ENCODE measurements at places on chromosomes 3 and 15.

GRCh38 chr3:60552581-60552980 is 698.7 kb downstream of the FHIT start:
- DNase-seq: no peak

GRCh38 chr15:58761010-58761388 is 10.1 kb upstream of the MINDY2 start:
- DNase-seq: peak; percentile 17

- DNase-seq: no peak
Measured at GRCh38 chr15:39478996-39479395, 101.9 kb upstream of the THBS1 start.

GRCh38 chr15:81942655-81943195 is 103.1 kb downstream of the MEX3B start:
- no peak for DNase-seq

DNA sequence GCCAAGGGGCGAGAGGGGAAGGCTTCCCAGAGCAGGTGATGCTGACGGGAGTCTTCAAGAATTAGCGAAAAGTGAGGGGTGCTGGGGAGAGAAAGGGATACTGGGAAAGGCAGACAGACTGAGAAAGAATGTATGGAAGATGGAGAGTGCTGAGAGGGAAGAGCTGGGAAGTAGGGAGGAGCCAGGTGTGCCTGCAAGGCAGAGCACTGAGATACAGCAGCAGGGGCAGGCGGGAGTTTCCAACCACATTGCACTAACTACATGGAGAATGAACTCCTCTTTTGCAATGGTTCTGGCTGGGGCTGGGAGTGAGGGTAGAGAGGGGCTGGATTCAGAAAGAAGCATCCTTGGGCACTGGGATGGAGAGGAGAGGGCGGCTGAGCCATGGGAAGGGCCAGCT is 16.0 kb upstream of the CRABP1 start:
- no peak for DNase-seq

All from stimulated activated CD4-positive, alpha-beta T cell treated with anti-CD3 and anti-CD28 coated beads, Interleukin-4, amount 100 ng/mL, for 1 hour (primary cell).